ENCODE measurements at places on chromosomes 2 and 18. TPM values are rescaled to one million over a fixed set of nuclear protein-coding genes. Genes with fewer than 3 reads are reported as not detected.

- DNase-seq = no peak
Measured at GRCh38 chr18:32548688-32549087, 78.0 kb upstream of the GAREM1 start.

The REG1B gene
- total RNA-seq = 2.3 TPM

DNA sequence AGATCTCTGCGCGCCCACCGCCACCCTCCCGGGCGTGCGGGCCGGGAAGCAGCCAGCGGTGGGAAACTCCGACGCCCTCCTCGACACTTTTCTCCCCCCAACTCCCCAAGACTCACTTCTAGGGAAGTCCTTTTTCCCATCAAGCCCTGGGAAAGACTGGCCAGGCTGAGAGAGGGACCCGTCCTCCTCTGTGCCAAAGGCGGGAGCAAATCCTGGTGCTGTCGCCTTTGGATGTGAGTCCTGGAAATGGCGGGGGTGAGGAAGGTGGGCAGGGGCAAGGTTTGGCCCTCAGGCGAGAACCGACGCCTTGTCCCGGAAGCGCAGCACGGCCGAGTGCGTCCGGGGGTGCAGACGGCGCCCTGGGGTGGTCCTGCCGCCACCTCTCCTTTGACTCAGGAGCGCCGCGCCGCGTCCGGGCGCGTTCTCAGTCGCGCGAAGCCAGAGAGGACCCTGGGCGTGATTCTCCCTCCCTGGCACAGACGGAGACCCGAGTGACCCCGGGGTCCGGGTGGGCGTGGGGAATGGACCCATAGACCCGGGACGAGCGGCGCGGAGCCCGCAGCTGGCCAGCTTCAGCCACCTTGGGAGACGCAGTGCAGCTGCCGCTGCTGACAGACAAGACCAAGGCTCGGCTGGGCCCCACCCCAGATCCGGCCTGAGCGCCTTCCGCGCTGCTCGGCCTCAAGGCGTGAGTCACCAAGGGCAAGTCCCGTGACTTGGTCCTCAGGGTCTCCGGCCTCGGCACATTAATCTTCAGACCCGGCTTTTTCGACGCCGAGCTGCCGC lies 3.5 kb upstream of the LBX2 start:
- DNase-seq = peak; percentile 81

The STRN gene
- 29.1 TPM for total RNA-seq

The KCNIP3 gene
- 0.04 TPM for total RNA-seq

DNA sequence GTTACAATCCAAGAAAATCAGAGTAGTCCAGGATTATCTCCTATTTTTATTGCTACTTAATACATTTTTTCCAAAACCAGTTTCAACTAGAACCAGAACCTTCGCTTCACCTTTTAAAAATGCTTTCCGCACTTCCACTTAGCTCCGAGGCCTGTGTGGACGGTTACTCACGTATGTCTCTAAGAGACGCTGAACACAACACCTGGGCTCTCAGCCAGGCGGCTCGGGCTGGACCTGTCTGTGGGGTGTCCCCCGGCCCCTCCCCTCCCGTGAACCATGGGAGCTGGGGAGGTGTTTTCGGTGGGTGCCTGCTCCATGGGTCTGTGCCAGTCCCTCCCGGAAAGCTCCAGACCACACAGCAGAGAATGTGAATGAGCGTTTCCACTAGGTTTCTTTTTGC lies 223.8 kb downstream of the GLI2 start:
- DNase-seq = no peak

- DNase-seq = no peak
Measured at GRCh38 chr18:33470216-33470615, 29.7 kb upstream of the CCDC178 start.

DNA sequence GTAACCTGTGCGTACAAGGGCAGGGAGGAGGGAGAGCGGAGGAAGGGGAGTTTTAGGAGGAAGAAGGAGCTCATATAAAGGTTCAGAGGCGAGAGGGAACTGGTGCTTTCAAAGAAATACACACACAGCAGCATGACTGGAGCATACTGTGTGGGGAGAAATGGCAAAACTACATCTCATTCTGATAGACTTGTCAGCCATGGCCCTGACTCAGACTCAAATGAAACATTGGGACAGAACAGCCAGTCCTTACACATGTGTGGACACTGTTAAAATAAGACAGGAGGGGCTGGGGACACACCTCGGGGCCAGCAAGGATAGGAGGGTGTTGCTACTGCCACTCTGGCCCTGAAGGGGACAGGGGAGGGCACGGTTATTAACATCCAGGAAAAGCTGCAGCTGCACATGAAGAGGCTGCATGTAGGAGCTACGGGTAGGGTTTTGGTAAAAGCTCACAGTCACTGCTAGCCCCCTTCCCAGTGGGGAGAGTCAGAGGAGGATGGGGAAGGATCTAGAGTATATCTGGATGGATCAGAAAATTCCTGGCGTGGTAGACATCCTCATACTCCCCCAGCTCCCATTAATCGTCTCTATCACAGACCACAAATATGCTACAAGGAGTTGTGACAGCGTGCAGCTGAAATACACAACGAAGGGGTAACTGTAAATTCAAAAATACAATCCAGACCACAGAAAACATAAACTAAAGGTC lies 110.5 kb downstream of the GATA6 start:
- no peak for DNase-seq

DNA sequence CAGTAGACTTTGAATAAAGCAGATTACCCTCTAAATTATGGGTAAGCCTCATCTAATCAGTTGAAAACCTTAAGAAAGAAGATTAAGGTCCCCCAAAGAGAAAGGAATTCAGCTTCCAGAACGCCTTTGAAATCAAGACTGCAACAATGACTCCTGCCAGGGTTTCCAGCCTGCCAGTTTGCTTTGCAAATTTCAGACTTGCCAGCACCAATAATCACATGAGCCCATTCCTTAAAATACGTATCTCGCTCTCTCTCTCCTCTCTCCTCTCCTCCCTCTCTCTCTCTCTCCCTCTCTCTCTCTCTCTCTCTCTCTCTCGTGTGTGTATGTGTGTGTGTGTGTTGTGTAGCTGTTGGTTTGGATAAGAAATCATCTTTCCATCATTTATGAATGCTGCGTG lies 184.2 kb downstream of the PDE1A start:
- no peak for DNase-seq

DNA sequence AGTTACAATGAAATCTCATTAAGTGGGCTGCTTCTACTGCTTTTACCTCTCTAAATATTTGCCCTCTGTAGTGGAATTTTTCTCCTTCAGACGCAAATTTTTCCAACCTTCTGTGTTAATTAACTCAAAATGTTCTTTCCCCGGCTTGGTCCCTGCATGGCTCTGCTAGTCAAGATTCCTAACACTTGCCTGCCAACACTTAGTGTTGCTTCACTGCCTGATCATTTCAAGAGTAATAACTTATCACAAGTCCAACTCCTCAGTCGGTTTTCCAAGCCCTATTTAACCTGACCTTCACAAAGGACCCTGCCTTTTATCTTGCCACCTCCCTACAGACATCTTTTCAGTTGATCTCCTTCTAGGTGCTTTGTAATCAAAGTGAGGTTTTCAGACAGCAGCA lies 142.7 kb downstream of the HRH4 start:
- no peak for DNase-seq

The XRCC5 gene
- total RNA-seq = 283 TPM

DNA sequence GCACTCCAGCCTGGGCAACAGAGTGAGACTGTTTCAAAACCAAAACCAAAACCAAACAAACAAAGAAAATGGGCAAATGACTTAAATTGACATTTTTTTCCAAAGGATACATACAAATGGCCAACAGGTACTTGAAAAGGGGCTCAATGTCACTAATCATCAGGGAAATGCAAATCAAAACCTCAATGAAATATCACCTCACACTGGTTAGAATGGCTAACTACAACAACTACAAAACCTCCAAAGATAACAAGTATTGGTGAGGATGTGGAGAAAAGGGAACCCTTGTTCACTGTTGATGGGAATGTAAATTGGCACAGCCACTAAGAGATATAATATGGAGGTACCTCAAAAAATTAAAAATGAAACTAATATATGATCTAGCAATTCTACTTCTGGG lies 213.2 kb upstream of the HS6ST1 start:
- DNase-seq = no peak

- DNase-seq = no peak
Measured at GRCh38 chr2:240947607-240948006, 41.5 kb downstream of the CROCC2 start.

The CYP26B1 gene
- total RNA-seq = 0.13 TPM

- DNase-seq = no peak
Measured at GRCh38 chr18:26511339-26512071, 36.8 kb downstream of the KCTD1 start.

The IL18R1 gene
- 2.5 TPM for total RNA-seq

DNA sequence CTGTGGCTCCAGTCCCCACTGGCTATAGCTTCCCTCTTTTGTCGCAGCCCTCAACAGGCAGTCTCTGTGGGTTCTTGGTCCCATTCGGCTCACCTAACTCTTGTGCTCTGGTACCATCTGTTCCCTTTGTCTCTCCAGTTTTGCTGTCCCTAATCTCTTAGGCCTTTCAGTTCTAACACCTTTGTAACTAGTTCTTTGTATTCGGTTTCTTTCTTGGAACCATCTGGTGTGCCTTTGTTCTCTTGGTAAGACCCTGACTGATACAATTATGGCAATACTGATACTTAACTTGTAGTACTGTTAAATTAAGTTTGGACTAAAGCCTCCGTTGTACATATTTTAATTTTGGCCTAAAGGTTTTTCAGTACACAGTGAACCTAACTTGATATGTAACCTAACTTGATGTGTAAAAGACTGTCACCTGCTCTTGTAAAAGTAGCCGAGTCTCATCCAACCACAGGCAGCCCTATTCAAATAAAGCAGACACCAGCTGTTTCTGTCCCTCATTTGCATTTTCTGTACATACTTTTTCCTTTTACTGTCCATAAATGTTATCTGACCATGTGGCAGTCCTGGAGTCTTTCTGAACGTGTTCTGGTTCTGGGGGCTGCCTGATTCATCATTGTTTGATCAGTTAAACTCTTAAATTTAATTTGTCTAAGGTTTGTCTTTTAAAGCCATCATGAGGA lies 4.8 kb upstream of the MRPL44 start:
- DNase-seq = no peak

GRCh38 chr2:14123436-14124103 lies 508.9 kb upstream of the LRATD1 start:
- DNase-seq = no peak

GRCh38 chr2:189613077-189613636 lies 32.6 kb upstream of the SLC40A1 start:
- peak; percentile 32 for DNase-seq

- no peak for DNase-seq
Measured at GRCh38 chr18:31402026-31402373, 25.4 kb downstream of the DSG4 start.

DNA sequence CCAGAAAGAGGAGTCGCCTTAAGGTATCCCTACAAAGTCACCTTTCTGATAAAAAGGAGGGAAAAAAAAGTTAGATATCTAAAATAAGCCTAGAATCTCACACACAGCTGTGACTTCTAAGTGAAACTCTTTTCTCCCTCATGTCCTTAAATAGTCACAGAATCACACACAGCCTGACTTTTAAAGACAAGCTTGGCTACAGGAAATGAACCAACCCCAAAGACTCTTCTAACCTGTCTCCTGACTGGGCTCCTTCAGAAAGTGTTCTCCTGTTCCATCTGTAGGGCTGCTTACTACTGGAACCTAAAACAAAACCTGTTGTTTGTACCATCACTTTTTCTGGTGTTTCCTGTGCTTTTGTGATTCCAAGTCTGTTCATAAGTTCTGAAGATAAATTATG lies 62.7 kb upstream of the NRP2 start:
- DNase-seq = no peak

The PTPRN gene
- total RNA-seq = 0.71 TPM

The SLC9A4 gene
- total RNA-seq = 0.04 TPM

DNA sequence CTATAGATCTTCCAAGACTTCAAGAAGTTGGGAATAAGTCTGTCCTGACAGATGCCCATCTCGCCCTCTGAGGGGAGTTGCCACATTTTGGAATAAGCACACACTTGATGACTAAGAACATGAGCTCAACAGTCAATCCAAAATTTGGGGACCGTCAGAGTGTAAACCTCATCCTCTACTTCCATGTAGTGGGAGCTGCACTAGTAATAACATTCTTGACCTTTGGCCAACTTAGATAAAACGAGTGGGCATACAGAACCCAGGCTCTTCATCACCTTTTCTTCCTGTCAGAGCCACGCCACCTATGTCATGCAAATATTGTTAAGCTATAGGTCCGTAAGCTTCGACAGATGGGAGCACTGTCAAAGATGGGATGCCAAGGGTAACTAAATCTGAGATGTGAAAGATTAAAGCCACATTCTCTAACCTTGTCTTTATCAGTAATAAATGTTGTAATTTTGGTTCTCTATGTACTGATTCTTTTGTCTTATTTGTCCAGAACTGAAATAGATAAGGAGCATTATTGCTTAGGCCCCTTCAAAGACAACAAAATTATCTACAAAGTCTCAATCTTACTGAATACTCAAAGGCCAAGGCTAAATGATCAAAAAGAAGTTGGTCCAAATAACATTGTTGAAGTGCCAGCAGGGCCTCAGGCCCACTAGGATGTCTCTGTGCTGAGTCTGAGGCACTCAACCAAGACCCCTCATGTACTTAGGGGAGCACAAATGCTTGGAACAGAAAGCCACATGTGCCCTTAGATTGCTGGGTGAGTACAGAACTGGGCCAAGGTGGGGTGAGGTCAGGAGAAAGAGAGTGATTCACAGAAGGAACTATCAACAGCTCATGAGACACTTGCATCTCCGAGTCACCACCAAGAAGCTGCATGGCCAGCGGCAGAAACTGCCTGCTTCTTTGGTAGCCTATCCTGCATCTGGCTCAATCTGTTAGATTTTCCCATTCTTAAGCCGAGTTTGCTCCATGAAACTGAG lies 15.0 kb downstream of the CDH2 start:
- no peak for DNase-seq

GRCh38 chr2:10377052-10377746 lies 70.9 kb downstream of the ODC1 start:
- no peak for DNase-seq

The PHLPP1 gene
- 9.0 TPM for total RNA-seq

DNA sequence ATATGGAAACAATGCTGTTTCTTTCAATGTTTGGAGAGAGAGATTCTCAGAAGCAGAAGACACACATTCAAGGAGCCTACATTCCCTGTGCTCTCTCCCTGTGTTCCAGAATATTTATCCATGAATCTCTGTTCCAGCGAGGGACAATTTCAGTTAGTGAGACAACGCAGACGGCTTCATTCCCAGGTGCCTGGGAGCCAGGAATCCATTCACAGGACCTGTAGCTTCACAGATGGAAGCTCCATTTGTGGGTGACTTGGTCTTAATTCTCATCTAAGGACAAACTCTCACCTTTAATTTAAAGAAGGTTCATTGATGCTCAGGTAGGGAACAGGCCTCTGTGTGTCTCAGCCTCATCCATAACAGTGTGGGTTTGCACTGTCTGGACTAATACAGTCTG lies 1156.6 kb downstream of the RPIA start:
- no peak for DNase-seq

The DNAJC5G gene
- not detected for total RNA-seq

The CREB1 gene
- 34.6 TPM for total RNA-seq

- no peak for DNase-seq
Measured at GRCh38 chr18:68791801-68792200, 6.1 kb upstream of the CCDC102B start.

- no peak for DNase-seq
Measured at GRCh38 chr2:54226260-54226659, 29.8 kb downstream of the TSPYL6 start.

- DNase-seq = no peak
Measured at GRCh38 chr18:2981212-2981728, 31.7 kb downstream of the LPIN2 start.

Data from K562 (cell line).